ENCODE measurements at places on chromosomes 6 and 20.

DNA sequence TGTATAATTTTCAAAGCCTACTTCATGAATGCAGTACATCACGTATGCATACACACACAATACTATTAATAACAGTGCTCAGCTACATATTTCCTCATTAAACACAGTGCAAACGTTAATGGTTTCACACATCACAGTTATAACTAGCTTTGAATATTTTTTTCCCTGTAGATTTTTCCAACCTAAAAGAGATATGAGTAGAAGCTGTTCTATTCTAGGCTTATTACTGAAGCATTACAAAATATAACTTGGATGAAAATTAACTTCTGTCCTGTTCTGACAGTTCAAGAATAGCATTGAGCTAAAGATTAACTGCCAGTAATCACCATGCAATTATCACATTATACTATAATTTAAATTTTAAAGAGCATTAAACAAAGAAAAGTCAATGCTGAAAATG is 6.2 kb downstream of the LMBRD1 start:
- DNase-seq = no peak

DNA sequence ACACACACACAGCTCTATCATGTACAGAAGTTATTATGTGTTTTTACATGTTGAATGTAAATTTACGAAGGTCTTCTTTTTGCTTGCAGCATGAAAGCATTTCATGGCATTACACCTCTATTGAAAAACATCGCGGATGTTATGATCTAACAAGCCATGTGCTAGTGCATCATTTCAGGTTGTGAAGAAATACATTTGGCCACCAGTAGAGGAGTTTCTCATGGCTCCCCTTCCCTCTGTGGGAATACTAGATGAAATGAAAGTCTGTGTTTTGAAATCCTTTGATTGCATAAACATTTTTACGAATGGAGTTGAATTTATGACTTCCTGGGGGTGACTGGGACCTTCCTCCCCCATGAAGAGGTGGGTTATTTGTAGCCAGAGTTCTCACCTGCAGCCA is 17.7 kb downstream of the MAS1 start:
- DNase-seq = no peak

- DNase-seq = no peak
Observed at GRCh38 chr6:79373246-79373645, 138.8 kb upstream of the HMGN3 start.

DNA sequence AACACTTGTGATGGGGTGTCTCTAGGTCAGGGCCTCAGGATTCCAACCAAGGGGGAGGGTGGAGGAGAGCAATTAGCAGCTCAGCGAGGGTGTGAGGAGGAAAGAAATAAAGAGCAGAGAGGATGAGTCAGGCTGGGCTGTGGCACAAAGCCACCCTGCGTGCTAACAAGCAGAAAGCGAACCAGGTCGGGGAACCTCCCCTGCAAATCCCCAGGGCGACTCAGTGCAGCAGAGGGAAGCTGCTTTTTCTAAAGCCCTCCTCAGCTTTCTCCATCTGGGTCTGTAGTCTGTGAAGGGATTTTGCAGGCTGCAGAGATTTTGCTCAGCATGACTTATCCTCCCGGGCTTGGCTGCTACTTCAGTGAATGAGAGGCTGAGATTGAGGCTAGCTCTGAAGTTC is 6.6 kb upstream of the SPO11 start:
- no peak for DNase-seq

DNA sequence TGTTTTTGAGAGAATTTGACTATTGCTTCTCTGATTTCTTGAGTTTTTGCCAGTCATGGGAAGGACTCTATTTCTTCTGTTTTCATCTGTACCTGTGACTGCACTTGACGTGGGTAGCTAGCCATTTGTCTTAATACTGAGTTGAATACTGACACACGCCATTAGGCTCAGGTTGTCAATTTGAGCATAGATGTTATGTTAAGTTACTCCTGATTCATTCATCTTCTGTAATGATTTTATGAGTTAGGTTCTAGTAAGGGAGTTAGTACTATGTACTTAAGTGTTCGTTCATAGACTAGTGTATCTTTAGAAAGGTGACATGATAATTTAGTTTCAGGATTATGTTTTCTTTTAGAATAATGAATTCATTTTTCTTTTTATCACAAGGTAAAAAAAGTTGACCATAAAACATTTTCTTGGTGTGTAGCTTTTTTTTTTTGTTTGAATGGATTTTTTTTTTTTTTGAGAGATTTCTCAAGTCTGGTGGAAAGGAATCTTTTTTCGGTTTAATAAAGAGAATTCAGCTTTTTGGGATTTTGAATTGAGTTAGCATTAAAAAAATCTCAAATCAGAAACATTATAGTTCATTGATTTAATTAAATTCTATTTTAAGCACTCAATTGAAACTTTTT is 1.7 kb downstream of the AFDN start:
- DNase-seq = no peak

DNA sequence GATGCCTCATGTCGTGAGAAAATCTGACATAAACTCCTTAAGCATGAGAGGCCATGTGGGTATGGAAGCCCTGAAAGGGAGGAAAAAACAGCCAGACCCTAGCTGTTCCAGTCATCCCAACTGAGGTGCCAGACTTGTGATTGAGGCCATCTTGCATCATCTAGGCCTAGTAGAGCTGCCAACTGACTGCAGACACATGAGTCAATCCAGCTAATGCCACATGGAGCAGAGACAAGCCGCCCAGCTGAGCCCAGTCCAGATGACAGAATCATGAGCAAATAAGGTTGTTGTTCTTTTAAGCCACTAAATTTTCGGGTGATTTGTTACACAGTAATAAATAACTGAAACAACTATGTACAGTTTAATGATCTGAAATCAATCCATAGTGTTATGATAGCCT is 680.9 kb downstream of the MAFB start:
- DNase-seq = no peak

- DNase-seq = no peak
Observed at GRCh38 chr6:12137480-12137879, 125.4 kb downstream of the HIVEP1 start.

- DNase-seq = no peak
Observed at GRCh38 chr6:111711984-111712752, 106.5 kb upstream of the TRAF3IP2 start.

GRCh38 chr20:49615401-49616153 is 47.6 kb upstream of the PTGIS start:
- DNase-seq = no peak

DNA sequence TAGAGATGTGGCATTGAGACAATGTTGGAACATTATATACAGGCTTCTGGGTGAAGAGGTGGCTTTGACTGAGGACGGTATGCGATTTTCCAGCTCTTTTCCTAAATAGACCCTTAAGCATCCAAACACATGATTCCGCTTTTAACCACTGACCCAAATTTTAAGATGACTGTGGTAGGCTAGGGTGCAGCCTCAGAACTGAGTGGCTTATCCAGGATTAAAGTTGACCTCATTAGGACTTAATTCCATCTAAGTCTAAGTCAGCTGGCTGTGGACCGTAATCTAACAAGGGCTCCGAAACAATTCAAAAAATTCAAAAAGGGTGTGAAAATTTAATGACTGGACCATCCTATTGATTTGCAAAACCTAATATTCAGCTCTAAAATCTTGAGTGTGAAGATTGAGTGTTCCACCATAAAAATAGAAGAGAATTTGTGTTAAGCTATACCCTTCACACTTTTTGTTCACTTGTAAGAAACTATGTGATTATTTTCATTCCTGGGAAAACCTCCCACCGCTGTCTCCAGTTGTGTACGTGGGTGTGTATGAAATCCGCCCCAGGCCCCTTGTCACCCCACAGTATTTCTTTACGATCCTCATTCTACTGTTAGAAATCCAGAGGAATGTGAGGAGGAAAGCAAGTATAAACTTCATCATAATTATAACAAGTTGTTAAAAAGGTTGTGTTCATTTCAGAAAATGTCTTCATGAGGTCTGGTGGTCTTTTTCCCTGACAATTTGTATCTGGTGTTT is 2.7 kb downstream of the PCMTD2 start:
- DNase-seq = no peak

DNA sequence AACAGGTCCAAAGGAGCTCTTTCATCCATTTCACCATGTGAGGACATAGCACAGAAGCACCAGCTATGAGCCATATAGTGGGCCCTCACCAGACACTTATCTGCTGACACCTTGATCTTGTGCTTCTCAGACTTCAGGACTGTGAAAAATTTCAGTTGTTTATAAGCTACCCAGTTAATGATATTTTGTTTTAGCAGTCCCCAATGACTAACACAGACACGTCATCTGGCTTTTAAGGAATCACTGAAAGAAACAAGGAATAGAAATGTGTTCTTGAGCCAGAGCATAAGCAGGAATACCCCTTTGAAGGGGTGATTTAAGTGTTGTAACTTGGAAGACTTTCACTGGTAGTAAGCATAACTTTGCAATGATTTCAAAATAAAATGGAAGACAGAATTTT is 214.7 kb upstream of the PTCHD4 start:
- no peak for DNase-seq

DNA sequence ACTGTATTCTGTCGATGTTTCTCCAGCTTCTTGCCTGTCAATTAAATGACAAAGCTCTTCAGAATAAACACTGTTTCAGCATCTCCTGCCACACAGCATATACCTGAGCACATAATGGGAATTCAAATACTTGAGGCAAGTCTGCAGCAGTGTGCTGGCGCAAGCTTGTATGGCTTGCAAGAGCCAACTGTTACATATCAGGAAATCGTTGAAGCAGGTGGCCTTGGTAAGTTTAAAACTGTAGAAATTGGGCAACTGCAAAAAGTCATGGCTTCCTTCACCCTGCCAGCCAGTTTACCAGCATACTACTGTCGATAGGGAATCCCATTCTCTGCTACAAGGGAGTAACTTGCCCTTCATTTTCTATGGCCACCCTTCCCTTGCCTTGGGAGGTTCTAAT is 23.0 kb downstream of the CPNE1 start:
- no peak for DNase-seq

- no peak for DNase-seq
Observed at GRCh38 chr6:17673543-17674254, 33.0 kb downstream of the NUP153 start.

- no peak for DNase-seq
Observed at GRCh38 chr6:43267619-43268354, 24.5 kb downstream of the TTBK1 start.

DNA sequence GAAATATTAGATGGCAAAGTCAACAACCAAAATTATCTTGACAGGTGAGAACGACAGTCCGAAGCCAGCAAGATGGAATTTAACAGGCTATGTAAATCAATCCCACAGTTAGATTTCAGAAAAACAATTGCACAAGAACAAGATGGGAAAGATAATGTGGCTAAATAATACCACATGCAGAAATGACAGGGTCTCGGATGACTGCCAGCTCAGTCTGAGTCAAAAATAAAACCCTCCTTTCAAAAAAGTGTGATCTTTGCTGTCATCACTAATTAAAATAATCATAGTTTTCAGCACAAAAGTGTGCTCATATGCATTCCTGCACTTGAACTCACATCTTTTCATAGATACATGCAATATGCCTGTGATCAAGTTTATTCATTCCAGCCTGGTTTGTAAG is 25.9 kb downstream of the FOXQ1 start:
- no peak for DNase-seq

GRCh38 chr20:58511861-58512260 is 3.3 kb downstream of the APCDD1L start:
- no peak for DNase-seq

DNA sequence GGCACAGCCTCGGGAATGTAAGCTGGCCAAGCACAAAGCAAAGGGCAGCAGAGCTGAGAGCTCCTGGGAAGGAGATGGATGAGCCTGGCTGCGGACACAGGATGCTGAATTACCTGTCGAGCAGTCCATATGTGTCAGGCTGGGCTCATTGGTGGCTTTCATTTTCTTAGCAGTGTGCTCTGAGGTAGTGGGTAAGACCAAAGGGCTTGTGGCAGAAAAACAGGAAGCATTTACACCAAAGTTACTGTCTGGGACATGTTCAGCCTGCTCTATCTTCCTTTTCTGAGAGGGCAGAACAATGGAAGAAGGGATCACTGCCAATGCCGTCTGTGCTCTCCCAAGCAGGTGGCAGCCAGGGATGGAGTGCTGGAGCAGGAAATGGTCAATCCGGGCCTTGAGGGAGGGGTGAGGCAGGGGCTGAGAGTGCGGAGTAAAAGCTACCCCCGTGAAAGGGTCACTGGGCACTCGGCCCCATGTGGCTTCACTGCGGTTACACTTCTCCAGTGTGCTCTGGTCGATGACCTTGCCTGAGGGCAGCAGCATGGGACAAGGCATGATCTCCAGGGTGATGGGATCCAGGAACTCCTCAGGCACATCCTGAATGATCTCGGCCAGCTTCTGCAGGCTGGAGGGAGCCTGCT is 36.9 kb upstream of the AVP start:
- DNase-seq = no peak

GRCh38 chr6:85865420-85866369 is 223.0 kb upstream of the SYNCRIP start:
- no peak for DNase-seq

GRCh38 chr20:50920997-50921396 is 10.2 kb downstream of the ADNP start:
- no peak for DNase-seq

DNA sequence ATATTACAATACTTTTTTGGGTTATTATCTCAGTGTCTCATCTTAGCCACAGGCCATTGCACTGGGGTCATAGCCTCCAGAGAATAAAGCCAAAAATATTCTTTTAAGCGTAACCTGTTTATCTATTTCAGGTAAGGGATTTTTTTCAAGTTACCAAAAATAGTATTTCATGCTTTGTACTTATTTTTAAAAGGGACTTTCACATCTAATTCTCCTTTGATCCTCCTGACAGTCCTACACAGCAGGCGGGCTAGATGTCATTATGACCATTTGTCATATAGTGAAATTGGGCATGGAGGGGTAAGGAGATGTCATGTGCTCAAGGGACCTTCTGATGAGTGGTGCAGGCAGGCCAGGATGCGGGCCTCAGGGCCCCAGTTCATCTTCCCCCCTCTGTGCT is 68.9 kb downstream of the TBC1D7 start:
- no peak for DNase-seq

GRCh38 chr6:42989923-42990322 is 5.6 kb downstream of the PPP2R5D start:
- DNase-seq = no peak

DNA sequence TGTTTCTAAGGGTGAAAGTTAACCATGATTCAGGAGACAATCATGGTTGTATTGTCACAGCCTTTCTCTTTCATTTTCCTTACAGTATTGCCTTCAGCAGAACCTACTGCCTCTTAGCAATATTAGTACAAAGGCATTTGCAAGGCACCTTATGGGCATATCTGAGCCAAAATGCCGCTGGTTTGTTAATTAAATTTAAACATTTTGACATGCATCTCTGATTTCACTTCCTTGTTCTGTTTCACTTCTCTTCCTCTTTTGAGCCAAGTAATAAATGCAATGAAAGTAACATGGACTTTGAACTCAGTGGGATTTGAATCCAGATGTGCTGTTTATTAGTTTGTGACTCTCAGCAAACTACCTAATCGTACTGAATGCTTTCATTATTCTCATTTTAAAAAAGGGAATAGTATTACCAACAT is 467.4 kb upstream of the CITED2 start:
- no peak for DNase-seq

DNA sequence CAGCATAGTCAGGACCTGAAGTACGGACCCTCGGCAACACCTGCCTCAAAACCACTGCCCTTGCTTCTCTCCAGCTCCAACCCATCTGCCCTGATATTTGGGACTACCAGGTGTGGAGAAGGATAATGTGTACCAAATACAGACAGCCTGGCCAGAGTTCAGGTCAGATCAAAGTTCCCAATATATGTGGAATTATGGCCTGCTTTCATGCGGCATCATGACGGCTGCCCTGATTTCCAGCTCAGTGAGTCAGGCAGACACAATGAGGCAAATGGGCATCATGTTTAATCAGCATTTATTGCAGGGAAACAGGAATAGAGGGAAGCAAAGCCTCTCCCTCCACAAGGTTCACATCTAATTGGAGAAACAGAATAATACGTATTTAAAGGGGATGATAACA is 57.9 kb downstream of the FRK start:
- DNase-seq = no peak

- no peak for DNase-seq
Observed at GRCh38 chr6:16437984-16438383, 199.6 kb downstream of the GMPR start.

Measured in NCI-H1930 (cell line).